Non-pigmented ciliary epithelial cell (primary cell): ENCODE measurements at places on chromosomes 16 and 17.
A peak's percentile ranks its signal among the peaks of the same experiment; 100 is the strongest.

DNA sequence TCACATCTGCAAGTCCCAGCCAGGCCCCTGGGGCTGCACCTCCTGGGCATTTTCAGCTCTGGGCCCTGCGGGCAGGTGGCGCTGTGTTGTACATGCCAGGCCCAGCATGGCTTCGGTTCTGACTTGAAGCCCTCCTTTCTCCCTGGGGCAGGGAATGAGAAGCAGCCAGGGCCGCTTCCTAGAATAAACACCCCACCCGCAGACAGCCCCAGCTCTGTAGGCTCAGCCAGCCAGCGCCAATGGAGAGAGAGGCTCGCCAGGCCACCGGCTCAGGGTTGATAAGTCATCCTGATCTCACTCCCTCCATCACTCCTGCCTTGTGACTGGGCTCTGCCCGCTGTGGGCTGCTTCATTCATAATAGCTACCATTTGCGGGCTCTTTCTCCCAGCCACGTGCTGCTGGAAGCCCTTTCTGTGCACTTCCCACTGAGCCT lies 6.0 kb upstream of the GLIS2 start:
- no peak for DNase-seq

DNA sequence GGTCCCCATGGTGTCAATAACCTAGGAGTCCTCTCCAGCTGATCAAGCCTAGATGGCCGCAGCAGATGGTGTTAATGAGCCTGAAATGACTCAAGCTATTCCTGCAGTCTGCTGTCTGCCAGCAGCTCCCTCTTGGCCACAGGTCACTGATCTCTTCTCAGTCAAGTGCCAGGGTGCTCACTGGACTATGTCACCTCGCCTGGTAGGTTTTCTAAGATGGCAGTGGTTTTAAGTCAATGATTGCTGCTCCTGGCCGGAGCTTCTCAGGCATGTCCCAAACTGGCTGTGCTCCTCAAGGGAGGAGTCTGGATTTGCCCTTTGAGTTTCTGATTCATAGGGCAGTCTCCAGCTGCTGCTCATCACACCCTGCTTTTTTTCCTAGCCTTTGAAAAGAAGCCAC lies 58.6 kb upstream of the SHISA6 start:
- no peak for DNase-seq

- DNase-seq, result no peak
Observed at GRCh38 chr16:17607075-17607509, 136.3 kb upstream of the XYLT1 start.

- DNase-seq, result no peak
Observed at GRCh38 chr17:78307887-78308638, 51.8 kb downstream of the SOCS3 start.

DNA sequence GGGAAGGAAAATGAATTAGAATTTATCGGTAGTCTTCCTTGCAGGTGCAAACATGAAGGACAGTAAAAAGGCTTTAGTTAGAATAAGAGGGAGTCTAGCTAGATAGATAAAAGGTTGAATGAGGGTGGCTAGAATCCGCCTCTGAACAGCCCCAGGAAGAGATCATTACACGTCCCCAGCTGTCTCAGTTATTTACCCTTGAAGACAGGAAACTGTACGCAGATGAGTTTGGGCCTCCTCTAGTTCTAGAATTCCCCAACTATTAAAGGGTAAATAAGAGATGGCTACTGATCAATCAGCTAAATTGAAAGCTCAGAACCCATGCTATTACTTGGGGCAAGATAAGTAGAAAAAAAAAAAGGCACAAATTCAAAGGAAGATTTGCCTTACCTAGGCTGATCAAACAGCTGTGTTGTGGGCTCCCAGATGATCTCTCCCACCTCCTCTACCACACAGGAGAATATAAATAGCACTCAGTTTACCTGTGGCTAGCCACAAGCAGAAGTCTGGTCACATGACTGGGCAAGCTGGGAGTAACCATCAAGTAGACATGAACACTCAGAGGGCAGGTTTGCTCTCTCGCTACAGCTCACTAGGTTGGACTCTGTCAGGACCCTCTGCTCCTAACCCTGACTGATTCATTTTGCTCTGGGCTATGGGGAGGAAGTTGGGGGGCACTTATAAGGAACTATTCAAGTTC lies 17.0 kb downstream of the FAM117A start:
- DNase-seq, result no peak

DNA sequence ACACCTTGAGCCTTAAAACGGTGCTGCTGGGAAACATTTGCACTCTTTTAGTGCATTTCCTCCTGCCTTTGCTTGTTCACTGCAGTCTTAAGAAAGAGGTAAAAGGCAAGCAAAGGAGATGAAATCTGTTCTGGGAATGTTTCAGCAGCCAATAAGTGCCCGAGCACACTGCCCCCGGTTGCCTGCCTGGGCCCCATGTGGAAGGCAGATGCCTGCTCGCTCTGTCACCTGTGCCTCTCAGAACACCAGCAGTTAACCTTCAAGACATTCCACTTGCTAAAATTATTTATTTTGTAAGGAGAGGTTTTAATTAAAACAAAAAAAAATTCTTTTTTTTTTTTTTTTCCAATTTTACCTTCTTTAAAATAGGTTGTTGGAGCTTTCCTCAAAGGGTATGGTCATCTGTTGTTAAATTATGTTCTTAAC lies 4.4 kb downstream of the SOX9 start:
- DNase-seq, result no peak

- DNase-seq, result no peak
Observed at GRCh38 chr16:27499659-27500055, 50.1 kb downstream of the GTF3C1 start.

DNA sequence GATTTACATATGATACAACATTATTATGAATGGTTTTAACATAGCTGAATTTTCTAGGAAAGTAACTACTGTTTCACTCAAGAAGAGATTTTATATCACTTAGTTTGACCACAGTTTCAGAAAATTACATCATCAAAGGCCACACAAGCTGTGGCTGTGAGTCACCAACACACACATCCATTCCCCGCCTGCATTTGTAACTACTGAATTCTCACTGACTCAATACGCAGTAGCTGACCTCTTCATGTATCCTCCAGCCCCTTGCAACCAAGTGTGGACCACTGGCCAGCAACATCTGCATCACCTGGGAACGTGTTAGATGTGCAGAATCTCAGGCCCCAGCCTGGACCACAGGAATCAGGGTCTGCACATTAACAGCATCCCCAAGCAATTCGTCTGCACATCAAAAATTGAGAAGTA lies 197.6 kb downstream of the XYLT1 start:
- DNase-seq, result peak; percentile 40

- DNase-seq, result no peak
Observed at GRCh38 chr17:15779119-15779518, 47.0 kb downstream of the TBC1D26 start.

DNA sequence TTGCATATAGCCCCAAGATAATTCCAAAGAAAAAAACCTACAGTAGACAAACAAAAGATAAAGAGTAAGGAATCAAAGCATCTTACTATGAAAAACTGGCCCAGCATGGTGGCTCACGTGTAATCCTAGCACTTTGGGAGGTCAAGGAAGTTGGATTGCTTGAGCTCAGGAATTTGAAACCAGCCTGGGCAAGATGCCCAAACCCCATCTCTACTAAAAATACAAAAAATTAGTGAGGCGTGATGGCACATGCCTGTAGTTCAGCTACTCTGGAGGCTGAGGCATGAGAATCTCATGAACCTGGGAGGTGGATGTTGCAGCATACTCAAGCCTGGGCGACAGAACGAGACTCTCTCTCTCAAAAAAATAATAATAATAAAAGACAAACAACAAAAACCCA lies 764.7 kb upstream of the KIF2B start:
- DNase-seq, result no peak

DNA sequence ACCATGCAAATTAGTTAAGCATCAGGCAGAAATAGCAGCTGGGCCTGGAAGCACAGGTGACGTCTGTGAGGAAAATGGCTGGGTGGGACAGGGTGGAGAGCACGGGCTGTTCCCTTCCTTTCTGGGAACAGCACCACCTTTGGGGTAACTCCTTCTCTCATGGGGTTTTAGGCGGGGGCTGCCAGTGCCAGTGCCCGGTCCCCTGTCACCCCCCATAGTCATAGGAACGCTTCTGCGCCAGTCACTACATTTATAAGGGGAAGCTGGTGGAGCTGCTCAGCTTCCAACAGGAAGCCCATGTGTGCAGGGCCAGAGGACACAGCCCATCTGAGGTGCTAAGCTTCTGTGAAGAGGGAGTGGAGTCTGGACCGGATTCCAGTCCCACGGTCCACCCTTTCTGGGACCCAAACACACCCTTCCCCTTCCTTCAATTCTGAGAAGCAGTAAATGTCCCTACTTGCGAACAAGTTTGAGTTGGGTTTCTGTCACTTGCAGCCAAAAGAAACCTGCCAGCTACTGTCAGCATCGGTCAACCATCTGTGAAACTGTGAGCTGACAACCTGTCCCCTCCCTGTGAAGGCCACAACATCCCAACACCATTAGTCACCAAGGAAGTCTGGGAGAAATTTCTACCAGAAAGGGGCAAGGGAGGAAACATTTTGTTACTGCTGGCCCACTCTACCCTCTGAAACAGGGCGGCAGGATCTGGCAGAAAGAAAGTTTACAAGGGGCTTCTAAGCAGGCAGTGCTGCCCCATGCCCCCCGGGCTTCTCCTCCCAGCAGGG lies 86.0 kb upstream of the AMZ2 start:
- no peak for DNase-seq
